ENCODE measurements at places on chromosomes 16 and 17.

DNA sequence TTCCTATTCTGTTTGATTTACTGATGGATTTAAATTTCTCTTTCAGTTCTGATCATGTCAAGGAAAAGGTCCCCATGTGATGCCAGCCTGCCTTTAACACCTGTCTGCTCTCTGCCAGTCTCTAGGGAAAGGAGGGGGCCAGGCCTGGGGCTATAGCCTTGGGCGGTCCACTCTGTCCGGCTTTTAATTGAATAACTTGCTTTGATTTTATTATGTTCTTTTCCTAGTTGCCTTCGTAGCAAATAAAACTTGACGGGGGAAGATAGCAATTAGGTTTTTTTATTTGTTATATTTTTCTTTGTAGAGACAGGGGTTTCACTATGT, 47.6 kb downstream of the ABAT start:
- DNase-seq: no peak

GRCh38 chr16:47158992-47159391, 15.2 kb upstream of the NETO2 start:
- no peak for DNase-seq

GRCh38 chr17:64968652-64969501, 49.6 kb upstream of the LRRC37A3 start:
- no peak for DNase-seq

DNA sequence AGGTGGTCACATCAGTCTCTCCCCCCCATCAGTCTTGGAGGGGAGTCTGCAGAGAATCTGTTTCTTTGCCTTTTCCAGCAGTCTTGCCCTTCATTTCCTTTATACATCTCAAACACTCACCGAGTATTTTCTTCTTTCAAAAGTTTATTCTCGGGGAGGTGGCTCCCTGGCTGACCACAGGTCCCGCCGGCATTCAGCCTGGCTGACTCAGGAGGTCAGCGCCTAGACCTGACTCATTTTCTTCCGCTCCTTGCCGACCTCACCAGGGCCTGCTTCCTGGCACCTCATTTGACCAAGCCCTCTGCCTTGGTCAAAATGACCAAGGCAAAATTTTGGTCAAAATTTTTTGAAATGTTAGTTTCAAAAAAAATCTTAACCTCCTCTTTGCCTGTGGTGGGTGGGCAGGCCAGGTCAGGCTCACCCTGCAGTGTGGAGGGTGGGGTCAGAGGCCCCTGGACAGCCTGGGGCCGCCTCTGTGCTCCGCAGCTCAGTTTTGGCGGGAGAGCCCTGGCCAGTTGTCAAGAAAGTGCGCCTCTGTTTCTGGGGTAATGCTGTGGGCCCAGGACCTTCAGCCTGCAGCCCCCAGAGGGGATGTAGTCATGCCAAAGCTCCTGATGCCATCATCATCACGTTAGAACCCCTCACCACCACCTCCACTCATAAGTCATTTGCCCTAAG, 165.6 kb downstream of the SPECC1 start:
- no peak for DNase-seq

GRCh38 chr16:86626966-86627365, 48.6 kb downstream of the FOXL1 start:
- DNase-seq: no peak

DNA sequence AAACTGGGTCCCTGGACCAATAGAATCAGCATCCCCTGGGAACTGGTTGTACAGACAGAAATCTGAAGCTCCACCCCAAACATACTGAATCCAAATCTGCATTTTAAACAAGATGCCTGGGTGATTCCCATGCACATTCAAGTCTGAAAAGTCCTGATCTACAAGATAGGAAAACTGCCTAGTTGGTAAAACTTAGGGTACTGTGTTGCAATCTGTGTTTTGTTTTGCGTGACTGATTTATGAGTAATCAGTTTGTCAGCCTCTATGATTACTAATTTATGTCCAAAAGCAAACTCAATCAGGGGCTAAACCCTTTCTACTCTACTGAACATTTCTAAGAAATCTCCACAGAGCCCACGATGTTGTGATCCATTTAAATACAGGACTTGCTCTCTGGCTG, 103.8 kb downstream of the YPEL2 start:
- DNase-seq: no peak

- DNase-seq: no peak
Observed at GRCh38 chr16:78102122-78102660, 2.7 kb downstream of the WWOX start.

GRCh38 chr17:73646409-73647300, 2.4 kb upstream of the SDK2 start:
- peak; percentile 50 for DNase-seq

DNA sequence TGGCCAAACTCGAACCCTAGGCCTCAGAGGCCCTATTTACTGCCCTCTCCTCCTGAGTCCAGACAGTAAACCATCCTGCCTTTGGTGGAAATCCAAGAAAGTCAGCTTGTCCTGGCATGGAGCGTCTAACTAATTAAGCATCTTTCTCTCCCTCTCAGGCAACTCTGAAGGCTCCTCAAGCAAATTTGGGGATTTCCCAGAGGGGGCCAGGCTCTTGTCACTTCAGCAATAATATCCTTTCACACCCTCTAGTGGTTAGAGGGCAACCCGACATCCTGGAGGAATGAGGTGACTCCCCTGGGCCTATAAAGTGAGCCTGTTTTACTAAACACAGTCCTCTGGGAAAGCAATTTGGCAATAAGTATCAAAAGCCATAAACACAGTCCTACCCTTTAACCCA, 60.4 kb downstream of the NOG start:
- peak; percentile 65 for DNase-seq

DNA sequence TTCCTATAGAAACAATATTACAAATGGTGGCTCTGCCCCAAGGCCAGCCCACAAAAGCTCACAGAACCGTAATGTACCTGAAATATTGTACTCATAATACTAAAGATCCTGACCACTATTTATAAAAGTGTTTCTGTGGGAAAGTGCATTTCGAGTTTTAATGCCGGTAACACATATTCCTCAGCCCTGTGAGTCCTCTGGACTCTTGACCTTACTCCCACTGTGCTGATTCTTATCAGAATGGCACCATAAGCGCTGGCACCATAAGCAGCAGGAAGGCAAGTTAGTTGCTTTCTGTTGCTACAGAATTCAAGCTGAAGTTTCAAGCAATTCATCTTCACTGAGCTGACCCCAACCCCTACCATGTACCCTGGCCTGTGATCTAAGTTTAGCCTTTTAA, 36.4 kb upstream of the MED13 start:
- DNase-seq: no peak
